Jurkat, Clone E6-1 (cell line): ENCODE measurements at places on chromosomes 2 and 18.

DNA sequence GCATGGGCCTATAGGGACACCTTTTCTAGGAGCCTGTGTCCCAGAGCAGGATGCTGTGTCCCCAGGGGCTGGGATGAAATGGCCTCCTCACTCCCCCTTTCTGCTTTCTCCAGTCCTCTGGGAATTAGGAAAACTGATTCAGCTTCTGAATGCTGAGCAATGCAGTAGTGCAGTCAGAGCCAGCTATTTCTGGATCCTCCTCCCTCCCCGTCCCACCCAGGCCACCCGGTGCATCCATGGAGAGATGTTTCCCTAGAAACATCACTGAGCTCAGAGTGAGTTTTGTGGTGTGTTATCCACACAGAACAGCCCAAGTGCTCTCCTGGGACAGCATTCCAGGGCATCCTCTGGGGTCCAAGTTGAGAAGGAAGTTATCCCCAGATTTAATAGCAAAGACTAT is 125.5 kb downstream of the LOXHD1 start:
- no peak for DNase-seq

GRCh38 chr18:3265564-3266033 is 3.7 kb downstream of the MYL12B start:
- no peak for DNase-seq

- DNase-seq, result peak; percentile 49
These were observed 45.5 kb upstream of the LDAH start for GRCh38 chr2:20868377-20868776.

DNA sequence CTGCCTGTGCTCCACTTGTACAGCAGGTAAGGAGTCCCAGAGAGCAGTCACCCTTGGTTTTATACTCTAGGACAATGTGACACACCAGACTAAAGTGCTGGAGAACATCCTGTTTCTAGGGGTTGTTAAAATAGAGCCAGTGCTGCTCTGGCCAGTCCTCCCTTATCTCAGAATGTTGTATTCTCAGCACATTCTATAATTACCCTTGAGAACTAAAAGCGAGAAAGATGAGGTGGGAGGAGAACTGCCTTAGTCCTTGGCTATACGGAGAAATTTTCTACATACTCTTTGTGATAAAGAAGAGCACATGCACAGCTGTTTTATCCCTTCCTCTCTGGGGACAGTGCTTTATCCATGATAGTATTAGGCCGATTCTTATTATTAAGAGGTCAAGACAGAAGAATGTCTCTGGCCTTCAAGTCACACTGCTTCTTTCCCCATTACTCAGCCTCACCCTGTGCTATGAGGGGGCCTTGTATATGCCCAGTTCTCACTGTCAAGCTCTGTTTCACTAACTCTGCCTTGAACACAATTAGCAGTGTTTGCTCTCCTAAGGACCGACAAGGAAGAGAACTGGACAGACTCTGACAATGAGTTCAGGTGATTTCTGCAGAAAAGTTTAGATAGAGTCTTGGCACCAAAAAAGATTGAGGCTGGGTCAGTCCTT is 385.8 kb downstream of the TRIB2 start:
- DNase-seq, result no peak

DNA sequence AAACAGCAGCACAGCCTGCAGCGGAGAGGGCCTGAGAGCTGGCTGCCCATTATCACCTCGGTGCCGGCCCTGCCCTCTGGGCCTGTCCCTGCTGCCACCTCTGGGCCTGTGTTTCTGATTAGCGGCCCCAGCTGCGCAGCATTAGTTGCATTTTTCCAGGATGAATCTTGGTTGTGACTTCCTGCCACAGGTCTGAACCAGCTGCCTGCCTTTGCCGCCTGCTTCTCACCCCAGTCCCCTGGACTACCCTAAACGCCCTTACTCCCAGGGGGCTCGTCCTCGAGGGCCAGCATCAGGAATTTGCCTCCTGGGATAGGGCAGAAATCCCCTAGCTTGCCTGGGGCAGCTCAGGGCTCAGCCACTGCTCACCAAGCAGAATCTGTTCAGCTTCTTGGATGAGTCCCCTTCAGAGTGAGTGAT is 342.8 kb downstream of the DYSF start:
- DNase-seq, result no peak

- DNase-seq, result no peak
These were observed 931.0 kb upstream of the LRRTM1 start for GRCh38 chr2:81235601-81236000.

DNA sequence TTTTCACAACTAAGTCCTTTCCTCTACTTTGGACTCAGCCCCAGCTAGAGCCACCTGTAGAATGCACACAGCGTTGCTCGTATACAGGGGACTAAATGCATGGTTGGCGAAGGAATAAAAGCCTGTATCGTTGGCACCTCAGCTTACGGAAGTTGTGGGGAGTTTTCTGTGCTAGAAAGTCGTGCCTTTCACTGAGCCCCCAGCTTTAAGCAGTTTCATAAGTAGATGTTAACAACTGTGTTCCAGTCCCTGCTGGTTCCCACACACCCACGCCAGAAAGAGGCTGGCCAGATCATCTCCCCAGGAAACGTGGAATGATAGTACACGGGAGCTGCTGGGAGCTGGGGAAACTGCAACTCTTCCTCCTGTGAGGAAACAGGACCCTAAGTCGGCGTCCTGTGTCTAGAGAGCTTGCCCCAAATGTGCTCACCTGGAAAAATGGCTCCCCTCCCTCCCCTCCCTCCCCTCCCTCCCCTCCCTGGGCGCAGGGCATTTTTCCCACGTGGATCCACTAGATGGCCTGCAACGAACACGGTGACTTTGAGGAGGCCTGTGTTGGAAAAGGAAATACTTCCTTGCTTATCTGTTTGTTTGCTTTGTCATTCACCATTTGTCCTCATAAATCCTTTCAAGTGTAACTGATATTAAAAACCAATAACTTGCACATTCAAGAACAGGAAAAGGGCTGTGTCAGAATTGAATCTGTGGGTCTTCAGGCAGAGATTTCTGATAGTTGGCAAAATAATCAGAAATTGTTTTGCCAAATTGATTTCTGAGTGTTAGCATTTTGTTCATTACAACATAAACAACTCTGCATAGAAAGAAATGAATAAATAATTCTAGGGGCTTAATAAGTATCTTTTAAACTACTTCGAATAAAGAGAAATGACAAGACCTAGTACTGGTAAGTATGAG is 43.9 kb upstream of the RFX8 start:
- peak; percentile 41 for DNase-seq

DNA sequence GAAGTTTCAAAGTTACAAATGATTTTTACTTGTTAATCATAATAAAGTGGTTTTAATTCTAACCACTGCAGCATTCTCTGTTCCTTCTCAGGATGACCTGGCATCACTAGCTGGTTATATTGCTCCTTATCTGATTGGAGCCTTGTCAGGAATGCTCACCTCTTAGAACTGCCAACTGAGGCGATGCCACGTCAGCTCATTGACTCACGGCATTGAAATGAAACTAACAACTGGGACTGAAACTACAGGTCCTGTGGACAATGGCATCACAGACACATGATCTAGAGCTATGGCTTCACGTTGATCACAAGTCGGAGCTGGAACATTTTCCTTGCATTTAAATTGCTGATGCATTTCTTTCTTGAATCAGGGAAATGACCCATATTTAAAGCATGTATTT is 54.9 kb upstream of the MAP2 start:
- DNase-seq, result no peak

DNA sequence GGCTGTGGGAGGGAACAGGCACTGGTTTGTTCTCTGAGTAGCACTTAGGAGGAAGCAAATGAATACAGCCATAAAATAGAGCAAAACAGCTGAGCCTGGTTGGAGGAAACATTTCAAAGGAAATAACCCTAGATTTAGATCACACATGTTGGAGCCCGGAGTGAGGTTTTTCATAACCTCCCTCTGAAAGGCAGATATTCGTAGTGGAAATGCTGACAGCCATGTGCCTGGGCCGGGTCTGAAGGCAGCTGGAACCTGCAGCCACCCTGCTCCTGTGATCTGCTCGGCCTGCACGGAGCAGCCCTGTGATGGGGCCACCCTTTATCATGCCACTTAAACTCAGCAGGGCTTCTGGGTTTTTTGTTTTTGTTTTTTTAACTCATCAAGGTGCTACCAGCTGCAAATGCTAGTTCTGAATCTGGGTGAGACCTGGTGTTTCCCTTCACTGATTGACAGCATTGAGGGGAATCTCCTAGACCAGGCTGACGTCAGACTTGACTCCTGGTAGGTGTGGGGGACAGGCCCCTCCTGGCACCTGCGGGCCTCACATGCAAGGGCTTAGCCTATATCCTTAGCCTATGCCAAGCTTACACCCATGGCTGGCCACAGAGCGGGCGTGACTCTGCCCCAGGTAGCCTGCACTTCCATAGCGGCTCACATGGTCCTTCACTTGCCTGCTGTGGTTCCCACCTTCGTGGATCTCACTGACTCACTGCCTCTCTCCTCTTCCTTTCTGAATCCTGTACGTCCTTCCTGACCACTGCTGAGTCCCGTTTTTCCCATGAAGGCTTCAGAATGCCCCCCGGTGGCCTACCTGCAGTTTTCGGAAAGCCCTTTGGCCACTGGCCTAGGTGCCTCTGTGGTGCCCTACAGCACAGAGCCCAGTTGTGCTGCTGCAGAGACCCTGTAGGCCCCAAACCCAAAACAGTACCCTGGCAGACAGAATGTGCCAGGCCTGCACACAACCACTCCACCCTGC is 217.3 kb downstream of the SEPTIN10 start:
- peak; percentile 28 for DNase-seq

- peak; percentile 7 for DNase-seq
These were observed 217.1 kb downstream of the MREG start for GRCh38 chr2:215796140-215796855.

DNA sequence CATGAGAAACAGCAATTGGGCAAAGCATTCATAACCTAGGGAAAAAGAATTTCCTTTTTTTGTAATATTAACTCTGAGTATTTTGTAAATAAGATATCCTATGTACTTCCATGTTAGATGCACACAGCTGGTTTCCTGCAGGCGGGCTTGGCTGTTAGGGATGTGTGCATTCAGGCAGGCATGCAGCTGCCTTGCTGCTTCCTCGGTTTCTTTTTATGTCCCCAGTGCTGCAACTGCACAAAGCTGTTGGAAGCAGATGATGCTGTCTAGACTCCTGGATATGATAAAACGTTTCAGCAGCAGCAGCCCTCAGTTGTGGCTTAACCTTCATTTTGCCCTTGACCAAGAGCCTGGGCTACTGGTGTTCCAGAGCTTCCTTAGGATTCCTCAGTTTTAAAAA is 89.4 kb upstream of the EML6 start:
- peak; percentile 68 for DNase-seq

DNA sequence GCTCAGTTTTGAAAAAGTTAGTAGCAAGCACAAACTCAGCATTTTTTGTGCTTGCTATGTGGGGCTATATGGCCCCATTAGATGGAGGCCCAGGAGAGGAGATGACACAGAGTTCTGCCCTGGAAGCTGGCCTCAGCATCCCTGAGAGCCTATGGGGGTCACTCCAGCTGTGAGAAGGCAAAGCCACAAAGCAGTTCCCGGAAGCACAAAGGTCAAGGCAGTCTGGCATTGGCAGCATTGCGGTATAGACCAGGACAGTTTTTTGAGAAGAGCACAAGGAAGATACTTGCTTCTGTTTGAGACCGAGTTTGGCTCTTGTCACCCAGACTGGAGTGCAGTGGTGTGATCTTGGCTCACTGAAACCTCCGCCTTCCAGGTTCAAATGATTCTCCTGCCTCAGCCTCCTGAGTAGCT is 7.5 kb upstream of the ITPRIPL1 start:
- DNase-seq, result no peak

DNA sequence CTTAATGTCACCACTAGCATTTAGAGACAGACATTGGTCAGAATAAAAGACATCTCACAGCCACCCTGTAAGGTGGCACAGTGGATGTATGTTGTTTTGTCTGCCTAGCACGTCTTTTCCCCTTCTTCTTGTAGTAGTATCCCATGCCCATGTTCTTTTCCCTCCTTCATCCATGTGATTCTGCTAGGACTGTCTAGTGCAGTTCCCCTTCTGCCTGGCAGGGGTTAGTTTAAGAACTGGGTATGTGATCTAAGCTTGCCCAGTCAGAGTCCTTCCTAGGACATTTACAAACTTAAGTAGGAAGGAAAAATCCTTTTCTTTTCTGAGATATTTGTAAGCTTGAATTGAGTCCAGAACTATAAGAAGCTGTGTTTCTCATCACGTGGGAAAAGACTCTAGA is 172.3 kb downstream of the BABAM2 start:
- no peak for DNase-seq

DNA sequence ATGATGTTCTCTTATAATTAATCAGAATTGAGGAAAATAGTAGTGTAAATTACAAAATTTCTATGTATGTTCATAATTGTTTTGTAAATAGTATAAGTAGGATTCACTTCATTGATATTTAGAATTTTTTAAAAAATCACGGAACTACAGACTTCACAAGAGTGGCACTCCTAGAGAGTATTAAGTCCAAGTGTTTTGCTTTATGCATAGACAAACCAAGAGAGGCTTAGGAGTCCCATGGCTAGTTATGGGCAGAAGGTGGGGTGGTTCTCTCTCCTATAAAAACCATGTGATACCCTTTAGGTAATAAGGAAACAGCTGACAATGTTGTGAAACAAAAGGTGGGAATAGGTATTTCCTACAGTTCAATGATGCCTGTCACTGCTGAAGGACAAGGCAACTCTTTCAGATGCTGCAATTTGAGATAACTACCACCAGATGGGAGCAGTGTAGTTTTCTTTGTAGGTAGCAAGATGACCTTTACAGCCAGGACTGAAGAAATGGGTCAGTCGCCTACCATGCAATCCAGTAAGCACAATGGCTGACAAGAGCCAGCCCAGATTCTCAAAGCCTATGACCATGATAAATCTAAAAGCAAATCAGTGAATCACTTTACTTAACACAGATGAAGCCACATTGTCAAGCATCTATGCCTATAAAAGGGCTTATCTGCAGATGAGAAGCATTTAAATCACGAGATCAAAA is 83.9 kb downstream of the AAK1 start:
- no peak for DNase-seq

GRCh38 chr2:219335373-219335786 is 2.8 kb upstream of the RESP18 start:
- DNase-seq, result no peak

DNA sequence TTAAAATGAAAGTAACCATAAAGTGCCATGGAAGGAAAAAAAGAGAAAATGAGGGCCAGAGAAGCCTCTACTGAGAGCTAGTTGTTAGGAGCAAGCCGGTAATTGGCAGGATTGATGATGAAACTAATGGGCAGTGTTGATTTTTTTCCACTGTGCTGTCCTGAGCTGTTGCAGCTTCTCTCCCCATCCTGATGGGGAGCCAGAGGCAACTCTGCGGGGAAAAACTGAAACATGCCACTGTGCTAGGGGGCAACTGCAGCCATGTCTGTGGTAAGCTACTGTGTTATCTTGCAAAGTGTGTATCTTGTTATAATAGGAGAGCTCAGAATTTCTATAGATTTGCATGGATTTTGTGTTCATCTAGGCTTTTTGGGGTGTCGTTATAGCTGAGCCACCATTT is 487.9 kb downstream of the STK39 start:
- DNase-seq, result no peak
